Cardiac muscle cell (in vitro differentiated cells and primary cell): ENCODE measurements at places on chromosomes 6 and 20. TPM values are rescaled to one million over a fixed set of nuclear protein-coding genes. Genes with fewer than 3 reads are reported as not detected.
A peak's percentile ranks its signal among the peaks of the same experiment; 100 is the strongest.

The SUMO4 gene
- 0.70 and 3.3 TPM in 2 replicates for total RNA-seq

The ARMC2 gene
- 1.2 and 2.6 TPM in 2 replicates for total RNA-seq

- DNase-seq: peak; percentile 47
These were observed 1.9 kb downstream of the NCOA7 start for GRCh38 chr6:125792680-125793079.

- no peak for DNase-seq
These were observed 31.5 kb upstream of the EDN3 start for GRCh38 chr20:59268870-59269269.

GRCh38 chr6:41780551-41781365 lies at the start of gene PRICKLE4:
PRICKLE4 (plus strand) TSS chr6:41780782; CDS start chr6:41783474, 2,692 bp downstream.
- DNase-seq: peak; percentile 69
